AG10803 (cell line): ENCODE measurements at places on chromosomes 1 and 21.

DNA sequence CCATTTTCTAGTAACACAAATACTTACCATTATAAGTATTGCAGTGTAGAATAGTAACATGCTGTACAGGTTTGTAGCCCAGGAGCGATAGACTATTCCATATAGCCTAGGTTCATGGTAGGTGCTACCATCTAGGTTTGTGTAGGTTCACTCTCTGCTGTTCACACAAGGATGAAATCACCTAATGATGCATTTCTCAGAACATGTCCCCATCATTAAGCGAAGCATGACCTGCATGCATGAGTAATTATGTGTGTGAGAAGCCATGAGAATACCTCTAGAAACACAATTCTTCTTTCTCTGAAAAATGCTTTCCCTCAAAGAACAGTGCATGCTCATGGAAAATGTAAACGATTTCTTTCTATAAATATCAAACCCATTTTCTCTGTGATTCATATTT is 69.3 kb downstream of the NR5A2 start:
- no peak for DNase-seq

- peak; percentile 44 for DNase-seq
These were observed 29.5 kb downstream of the LDLRAP1 start for GRCh38 chr1:25572708-25573590.

DNA sequence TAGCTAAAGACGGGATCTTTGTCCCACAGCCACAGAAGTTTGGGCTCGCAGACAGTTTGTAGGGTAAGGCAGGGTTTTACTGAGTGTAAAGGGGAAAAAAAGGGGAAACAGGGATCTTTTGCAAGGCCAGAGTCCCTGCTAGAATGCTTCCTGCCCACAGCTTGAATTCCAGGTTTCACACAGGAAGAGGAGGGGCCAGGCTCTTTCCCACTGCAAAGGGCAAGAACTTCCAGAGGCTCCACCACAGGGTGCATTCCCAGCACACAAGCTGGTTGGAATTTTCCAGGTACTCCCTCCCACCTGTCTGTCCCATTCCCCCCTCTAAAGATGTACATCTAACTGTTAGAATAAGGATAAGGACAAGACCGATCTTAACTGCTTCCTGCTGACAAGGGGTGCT is 1126.9 kb downstream of the KCNT2 start:
- no peak for DNase-seq

- DNase-seq = peak; percentile 20
These were observed 8.8 kb upstream of the CTBS start for GRCh38 chr1:84582802-84583587.

- peak; percentile 84 for DNase-seq
These were observed 71.9 kb upstream of the EFHD2 start for GRCh38 chr1:15337656-15338402.

DNA sequence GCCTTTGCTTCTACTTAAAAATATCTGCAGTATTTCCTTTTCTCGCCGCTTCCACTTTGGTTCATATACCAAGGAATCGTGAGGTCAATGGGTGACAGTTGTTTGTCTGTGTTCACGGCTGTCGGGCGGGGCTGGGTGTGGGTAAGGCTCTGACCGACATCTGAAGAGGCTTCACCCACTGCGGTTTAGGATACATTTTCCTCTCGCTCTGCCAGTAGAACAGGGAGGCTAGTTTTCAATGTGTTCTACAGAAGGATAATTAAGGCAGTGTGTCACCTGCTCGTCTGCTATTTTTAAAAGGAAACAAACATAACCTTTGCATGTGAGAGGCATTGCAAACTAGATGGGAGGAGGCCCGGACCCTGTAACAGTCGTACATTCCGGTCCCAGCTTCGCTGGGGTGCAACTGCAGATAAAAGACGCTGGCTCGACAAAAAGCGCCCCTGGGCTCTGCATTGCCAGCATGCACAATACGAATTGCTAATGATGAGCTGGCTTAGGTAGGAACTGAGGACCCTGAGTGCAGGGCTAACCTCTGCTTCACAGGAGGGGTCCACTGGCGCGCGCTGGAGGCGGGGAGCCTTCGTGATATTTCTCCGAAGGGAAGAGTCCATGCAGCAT is 8.5 kb upstream of the ERG start:
- no peak for DNase-seq

DNA sequence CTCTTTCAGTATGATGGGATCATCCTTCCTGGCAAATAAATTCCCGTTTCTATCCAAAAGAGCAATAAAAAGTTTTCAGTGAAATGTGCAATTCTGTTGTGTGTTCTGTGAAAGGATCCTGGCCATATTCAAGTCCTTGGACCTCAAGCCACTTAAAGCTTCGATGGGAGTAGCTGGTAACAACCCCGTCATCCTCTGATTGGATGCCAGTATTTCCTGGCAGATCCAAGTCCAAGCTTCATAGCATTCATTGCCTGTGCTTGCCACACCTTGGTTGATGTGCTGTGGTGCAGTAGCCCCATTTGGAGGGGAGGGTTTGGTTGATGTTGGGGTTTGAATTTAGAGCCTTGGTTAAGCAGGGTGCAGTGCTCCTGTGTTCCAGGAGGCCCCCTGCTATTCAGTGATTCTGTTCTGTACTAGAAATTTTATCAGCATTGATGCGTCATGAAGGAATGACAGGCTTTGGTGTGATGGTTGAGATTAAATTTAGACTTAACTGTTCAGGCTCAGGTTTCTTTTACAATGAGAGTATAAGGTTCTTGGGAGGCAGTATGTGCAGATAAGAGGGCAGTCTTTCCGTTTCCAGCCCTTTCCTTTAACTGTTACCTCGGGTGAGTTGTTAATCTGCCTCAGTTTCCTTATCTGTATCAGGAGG is 4.9 kb downstream of the RPL11 start:
- DNase-seq = no peak

GRCh38 chr1:157399343-157399983 is 152.9 kb downstream of the FCRL5 start:
- peak; percentile 5 for DNase-seq

GRCh38 chr1:21955501-21956281 is 18.6 kb upstream of the HSPG2 start:
- no peak for DNase-seq

DNA sequence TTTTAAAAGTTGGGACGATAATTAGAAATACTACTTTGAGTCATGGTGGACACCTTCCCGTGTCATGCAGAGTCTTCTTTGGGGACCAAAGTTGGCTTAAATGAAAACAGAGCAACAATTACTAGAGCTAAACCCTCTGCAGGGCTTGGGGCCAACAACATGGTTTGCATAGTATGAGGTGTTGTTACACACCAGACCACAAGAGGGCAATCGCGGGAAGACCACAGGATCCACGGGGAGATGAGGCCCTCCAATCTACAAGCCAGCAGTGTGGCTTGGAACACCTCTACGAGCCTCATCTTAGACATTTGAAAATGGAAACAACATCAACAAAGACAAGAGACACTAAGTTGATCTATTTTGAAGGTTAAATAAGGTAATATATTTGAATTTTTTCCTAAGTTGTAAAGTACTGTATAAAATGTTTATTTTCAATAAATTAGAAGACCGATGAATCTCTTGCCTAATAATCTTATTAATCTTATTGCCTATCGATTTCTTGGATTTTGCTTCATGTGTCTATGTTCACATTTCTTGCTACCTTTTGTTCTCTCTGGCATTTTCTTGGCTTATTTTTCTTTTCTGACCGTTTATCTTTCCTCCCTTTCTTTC is 8.2 kb upstream of the SMCP start:
- DNase-seq = peak; percentile 63

- no peak for DNase-seq
These were observed 16.6 kb downstream of the OR6Y1 start for GRCh38 chr1:158537609-158538008.

- DNase-seq = no peak
These were observed 72.5 kb downstream of the PAX7 start for GRCh38 chr1:18703041-18703621.

GRCh38 chr1:169381162-169381561 is 13.2 kb downstream of the BLZF1 start:
- no peak for DNase-seq

DNA sequence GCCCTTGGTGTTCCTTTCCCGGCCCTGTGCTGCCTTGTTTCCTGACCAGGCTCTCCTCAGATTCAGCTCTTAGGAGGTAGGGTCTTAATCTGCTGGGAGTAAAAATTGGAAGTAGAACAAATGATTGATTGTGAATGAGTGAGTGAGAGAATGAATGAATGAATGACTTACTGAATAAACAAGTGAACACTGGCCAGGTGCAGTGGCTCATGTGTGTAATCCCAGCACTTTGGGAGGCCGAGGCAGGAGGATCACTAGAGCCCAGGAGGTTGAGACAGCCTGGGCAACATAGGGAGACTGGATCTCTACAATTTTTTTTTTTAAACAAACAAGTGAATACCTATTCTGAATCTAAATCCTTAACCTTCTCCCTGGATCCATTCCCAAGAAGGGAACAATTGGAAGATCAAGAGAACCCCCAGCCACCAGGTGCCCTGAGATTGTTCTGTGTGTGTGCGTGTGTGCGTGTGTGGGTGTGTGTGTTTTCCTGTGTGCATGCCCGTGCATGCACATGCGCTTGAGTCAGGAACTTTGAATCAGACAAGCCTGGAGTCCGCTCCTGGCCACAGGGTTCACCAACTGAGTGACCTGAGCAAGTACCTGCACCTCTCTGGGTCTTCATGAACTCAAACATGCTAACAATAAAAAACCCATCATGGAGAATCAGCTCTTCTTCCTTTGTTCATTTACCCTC is 24.3 kb upstream of the CITED4 start:
- DNase-seq = no peak

DNA sequence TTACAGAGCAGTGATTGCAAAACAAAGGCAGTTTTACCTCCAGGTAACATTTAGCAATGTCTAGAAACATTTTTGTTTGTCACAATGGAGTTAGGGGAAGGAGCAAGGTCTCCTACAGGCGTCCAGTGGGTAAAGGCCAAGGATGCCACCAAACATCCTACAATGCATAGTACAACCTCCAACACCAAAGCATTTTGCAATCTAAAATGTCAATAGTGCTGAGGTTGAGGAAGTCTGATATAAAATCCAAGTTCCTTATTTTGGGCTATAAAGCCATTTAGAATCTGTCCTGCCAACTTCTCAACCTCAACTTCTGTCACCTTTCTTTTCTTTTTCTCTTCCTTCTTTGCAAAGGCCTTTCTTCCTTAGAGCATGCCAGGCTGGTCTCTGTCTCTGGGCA is 111.2 kb downstream of the FASLG start:
- no peak for DNase-seq

GRCh38 chr1:37633938-37634243 is 801 bp downstream of the RSPO1 start:
- DNase-seq = no peak

DNA sequence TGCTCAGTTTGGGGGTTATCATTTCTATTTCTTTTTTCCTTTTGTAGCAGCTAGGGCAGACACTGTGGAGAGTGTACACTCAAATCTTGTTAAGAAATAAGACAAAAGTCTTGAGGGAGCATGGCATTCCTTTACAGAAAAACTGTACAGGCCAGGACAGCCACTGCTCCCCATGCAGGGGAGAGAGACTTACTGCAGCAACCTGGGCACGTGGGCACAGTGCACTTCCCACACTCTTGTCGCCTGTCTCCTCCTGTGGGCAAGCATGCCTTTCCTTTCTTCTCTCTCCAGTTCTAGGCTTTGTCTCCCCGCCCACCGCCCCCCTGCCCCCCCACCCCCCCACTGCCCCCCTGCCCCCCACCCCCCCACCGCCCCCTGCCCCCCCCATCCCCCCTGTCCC is 51.9 kb downstream of the PHC2 start:
- no peak for DNase-seq

GRCh38 chr1:204301171-204301957 is 58.4 kb downstream of the PLEKHA6 start:
- DNase-seq = no peak

DNA sequence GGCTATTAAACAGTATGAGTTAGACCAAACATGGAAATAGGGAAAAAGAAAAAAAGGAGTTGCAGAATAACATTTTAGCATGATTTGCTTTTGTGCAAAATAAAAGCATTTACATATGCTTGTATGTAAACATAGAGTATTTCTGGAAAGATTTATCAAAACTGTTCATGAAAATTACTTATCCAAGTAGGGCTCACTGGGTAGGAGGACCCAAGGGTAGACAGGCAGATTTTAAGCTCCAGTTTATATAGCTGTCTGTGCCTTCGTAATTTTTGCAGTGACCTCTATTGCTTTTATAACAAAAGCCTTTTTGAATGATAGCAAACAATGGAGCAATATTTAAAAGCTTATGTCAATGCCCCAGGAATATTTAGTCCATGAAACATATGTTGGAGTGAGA is 228.8 kb upstream of the IRF2BP2 start:
- no peak for DNase-seq

GRCh38 chr1:17011439-17012307 is at the start of gene ATP13A2:
Gene ATP13A2 (minus strand): TSS chr1:17011928. CDS start chr1:17011738, 190 bp downstream.
- DNase-seq = peak; percentile 61

- peak; percentile 50 for DNase-seq
These were observed 34.9 kb downstream of the ARID1A start for GRCh38 chr1:26730695-26731094.

DNA sequence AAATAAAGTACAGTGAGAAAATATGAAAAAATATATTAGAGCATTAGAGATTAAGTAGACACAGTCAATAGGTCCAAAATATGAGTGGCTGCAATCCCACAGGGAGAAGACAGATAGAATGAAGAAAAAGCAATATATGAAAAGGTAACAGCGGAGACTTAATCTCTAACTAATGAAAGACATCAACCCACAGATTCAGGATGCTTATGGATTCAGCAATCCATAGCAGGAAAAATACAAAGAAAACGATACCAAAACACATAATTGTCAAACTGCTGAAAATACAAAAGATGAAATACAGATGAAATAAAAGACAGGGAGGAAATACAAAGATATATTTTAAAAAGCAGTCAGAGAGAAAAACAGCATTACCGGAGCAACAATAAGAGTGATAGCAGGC is 56.7 kb upstream of the SLFNL1 start:
- DNase-seq = no peak

- no peak for DNase-seq
These were observed 504.7 kb downstream of the NUF2 start for GRCh38 chr1:163826500-163826899.

DNA sequence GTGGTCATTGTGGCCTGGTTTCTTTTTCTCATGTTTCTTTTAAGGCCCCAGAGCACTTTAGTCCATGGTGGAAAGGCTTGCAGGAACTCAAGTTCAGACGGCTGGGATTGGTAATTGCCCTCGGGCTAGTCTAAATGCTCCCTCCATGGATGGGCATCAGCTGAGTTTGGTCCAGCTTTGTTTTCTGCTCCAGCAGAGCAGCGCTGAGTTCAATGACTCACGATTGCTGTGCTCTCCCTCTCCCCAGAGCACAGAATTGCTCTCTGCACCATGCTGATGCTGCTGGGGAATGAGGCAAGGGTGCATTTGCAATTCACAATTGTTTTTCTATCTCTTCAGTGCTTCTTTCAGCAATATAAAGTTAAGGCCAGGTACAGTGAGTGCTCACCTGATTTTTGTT is 1.8 kb upstream of the OR2T6 start:
- DNase-seq = no peak

GRCh38 chr21:41953831-41954653 is at the start of gene C2CD2:
Gene C2CD2 (minus strand): TSS chr21:41954018. CDS start chr21:41953648, 370 bp downstream.
- DNase-seq = peak; percentile 73

GRCh38 chr1:114102136-114102535 is 51.5 kb downstream of the SYT6 start:
- no peak for DNase-seq
